Effector CD4-positive, alpha-beta T cell (primary cell): ENCODE measurements at places on chromosomes 6 and 20.

- DNase-seq, result no peak
Observed at GRCh38 chr6:129314575-129314974, 395.4 kb downstream of the ARHGAP18 start.

GRCh38 chr6:130377915-130378314 is 12.1 kb downstream of the TMEM200A start:
- no peak for DNase-seq

GRCh38 chr6:89144354-89144906 is 1.4 kb upstream of the PM20D2 start:
- no peak for DNase-seq

- no peak for DNase-seq
Observed at GRCh38 chr6:20652299-20653084, 118.2 kb downstream of the CDKAL1 start.

DNA sequence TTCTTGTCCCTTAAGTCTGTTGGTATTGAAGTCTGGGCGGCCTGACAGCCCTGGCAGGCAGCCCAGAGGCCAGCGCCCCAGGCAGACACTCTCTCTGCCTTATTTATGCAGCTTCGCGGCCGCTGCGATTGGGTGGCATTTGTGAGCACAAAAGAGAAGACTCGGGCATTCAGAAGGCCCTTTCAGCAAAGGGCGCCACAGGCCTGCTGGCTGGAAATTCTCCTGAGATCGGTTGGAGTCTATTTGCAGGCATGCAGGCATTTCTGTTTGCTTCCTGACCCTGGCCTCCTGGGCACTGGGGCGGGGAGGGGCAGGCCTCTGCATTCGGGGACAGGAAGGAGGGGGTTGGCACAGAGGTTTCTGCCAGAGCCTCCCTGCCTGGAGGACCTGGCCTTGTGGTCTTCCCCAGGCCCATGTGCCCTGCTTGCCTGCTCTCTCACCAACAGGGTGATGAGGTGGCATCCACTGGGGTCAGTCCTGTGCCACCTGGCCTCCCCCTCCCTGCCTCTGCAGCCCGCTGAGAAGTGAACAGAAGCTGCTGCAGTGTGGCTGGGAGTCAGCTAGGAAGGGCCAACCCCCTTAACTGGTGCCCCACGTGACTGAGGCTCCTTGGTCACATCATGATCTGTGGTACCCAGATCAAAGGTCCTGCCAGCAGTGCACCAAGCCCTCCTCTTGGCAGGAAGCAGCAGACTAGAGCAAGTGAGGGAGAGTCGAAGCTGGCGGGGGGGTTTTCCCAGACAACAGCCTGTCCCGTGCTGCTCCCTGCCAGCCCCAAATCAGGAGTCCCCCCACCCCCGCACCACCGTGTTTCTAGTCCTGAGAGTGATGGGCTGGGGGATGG is 16.6 kb upstream of the CCDC167 start:
- peak; percentile 93 for DNase-seq

DNA sequence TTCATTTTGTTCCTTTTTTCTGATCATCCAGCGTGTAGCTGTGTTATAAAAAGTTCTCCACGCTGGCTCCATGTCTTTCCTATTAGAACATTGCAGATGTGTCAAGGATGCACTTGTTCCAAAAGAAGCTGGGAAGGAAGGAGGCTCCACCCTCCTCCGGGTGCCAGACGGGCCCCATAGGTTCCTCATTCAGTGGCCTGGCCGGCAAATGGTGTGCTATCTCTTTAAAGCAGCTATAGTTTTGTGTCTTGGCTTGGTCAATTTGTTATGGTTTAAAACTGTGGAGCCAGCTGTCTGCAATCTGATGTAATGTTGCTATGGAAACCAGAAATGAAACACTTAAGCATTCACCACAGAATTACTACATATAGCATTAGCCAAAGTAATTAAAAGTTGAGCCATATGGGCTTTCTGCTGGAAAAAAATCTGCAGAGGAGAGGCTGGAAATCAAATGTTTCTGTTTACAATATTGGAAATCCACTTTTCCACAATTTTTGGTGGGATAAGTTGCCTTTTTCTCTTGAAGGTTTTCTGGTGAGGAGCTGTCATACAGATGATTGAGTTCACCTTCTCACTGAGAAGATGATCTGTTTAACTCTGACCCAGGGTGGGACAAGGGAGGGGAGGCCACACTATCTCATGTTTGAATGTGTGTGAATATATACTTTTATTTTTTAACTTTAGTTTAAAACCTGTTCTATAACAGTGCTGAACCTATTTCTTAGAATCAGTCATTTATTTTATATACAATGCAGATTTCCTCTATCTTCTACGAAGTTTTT is 167.4 kb downstream of the SASH1 start:
- DNase-seq, result no peak

DNA sequence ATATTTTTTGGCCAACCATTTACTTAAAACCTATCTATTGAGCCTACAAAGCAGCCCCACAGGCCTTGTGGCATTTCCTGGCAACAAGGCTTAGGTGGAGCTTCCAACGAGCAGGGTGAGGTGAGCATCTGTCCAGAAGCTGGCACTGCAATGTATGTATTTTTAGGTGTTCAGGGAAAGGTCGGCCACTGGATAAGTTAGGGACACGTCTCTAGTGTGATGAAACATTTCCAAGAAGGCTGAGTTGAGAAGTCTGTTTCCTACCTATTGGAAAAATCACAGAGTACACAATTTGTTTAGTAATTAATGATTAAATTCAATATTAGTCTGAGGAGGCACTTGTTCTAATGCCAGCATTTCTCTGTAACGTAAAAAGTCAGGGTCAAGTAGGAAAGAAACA is 17.8 kb upstream of the RCAN2 start:
- no peak for DNase-seq

- no peak for DNase-seq
Observed at GRCh38 chr6:165013701-165014100, 295.7 kb downstream of the C6orf118 start.

DNA sequence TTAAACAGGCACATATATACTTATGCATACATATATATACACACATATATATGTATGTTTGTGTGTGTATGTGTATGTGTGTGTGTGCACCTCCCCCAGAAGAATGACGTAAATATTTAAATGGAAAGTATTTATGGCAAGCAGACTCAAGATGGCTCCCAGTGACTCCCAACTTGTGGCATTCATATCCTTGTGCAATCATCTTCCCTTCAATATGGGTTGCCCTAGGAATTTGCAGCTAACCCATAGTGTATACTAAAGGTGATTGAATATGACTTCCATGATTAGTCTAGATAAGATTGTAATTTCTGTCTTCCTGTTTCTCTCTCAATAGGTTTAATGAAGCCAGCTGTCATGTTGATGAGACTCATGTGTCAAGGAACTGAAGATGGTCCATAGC is 127.6 kb downstream of the TRDN start:
- no peak for DNase-seq

DNA sequence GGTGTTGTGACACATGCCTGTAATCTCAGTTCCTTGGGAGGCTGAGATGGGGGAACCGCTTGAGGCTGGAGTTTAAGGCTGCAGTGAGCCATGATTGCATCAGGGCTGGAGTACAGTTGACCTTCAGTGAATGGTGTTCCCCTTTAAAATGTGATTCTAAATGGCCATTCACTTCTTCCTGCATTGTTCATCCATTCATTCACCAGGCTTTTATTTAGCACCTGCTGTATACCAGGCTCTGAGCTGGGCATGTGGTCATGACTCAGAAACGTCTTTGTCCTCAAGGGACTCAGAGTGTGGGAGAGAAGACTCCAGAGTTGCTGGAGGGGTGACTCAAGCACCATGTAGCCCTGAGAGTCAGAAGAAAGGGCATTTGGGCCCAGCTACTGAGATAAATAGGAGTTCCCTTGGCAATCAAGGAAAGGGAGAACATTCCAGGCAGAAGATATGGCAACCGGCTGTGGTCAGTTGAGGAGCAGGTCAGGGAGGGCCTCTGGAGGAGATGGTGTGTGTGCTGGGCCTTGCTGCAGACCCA is 101.1 kb downstream of the DLGAP4 start:
- no peak for DNase-seq

- DNase-seq, result no peak
Observed at GRCh38 chr6:46059608-46060007, 43.9 kb upstream of the CLIC5 start.

DNA sequence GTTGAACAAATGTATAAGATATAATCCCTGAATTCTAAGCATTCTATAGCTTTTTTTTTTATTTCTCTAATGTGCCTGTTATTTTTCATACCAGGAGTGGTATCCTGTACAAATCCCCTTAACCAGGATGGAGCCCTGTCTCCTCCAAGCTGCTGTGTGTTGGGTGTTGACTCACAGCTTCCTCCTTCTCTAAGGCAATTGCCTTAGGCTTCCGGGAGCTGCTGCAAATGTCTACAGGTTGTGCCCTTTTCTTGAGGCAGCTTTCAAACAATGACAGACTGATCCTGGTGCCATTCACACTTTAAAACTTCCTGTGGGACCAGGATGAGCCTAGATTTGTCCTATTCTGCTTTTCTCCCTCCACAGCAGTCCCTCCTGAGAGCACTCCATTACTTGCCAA is 173.2 kb downstream of the BTBD3 start:
- no peak for DNase-seq

- DNase-seq, result no peak
Observed at GRCh38 chr6:87905101-87905641, 142.5 kb upstream of the SPACA1 start.

DNA sequence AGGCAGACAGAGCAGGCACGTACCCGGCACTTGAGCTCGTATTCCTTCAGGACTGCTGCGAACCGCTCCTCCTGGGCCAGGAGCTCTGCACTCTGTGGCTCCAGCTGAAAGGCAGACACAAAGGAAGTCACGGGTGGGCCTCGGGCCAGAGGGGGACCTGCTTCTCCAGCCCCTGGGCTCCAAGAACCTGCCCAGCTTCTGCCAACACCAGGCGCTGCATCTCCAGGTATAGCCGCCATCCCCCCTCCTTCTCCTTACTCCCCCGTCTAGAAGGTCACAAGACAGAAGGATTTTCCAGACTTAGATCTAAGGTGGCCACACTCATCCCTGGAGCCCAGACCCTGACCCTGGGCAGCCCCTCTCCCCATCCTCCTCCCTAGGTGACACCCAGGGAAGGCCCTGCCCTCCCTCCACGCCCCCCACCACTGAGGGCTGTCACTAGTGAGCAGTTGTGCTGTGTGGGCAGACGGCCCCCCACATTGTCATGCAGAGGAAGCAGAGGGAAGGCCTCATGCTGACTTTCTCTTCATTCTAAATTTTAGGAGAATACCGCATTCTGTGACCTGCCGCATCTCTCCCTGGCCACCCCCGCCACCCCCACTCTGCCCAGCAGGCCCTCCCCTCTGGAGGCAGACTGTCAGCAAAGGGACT is 81.9 kb downstream of the GINS1 start:
- no peak for DNase-seq

GRCh38 chr6:106241498-106241897 is 84.1 kb downstream of the ATG5 start:
- DNase-seq, result no peak

GRCh38 chr6:144467921-144468320 is 182.8 kb downstream of the UTRN start:
- no peak for DNase-seq

DNA sequence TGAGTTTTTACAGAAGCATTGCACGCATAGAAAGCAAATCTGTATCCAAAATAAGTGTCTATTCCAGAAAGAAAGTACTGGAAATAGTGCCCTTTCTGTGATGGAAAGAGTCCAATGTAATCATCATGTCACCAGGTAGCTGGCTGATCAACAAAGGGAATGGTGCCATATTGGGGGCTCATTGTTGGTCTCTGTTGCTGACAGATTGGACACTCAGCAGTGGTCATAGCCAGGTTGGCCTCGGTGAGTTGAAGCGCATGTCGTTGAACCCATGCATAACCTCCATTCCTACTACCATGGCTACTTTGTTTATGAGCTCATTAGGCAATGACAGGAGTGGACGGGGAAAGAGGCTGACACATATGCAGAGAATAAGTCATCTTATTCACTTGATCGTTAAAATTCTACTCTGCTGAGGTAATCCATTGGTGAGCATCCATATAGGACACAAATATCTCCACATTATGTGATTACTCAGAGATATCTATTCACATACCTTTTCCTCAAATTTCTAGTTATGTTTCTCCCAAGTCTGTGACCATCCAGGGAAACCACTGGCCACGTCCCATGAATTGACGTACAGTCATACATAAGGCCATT is 560.5 kb downstream of the HAO1 start:
- no peak for DNase-seq

GRCh38 chr6:144103026-144103563 is 7.7 kb upstream of the SF3B5 start:
- no peak for DNase-seq

- DNase-seq, result no peak
Observed at GRCh38 chr6:63783096-63783495, 147.5 kb downstream of the PHF3 start.

GRCh38 chr6:51495096-51495495 is 592.3 kb downstream of the PKHD1 start:
- DNase-seq, result no peak

GRCh38 chr20:33482581-33482980 is 7.3 kb upstream of the CBFA2T2 start:
- DNase-seq, result no peak

GRCh38 chr6:137637121-137637520 is 142.9 kb upstream of the OLIG3 start:
- DNase-seq, result no peak
